ENCODE measurements at places on chromosomes 5 and 9.

DNA sequence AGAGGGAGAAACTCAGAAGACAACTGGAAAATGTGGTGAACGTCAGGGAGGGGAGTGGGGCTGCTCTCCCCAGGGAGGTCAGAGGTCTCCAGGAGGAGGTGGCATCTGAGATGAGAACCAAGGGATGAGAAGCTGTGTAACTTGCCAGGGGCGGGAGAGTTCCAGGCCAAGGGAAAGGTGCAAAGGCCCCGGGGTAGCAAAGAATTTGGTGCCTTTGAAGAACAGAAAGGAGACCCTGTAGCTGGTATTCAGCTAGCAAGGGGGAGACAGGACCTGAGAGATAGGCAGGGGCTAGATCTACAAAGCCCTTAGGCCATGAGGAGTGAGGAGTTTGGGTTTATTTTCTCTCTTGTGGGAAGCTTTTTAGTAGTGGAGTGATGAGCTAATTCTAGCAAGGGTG, 3.3 kb downstream of the DNM1 start:
- DNase-seq: no peak

- DNase-seq: no peak
These were observed 170.0 kb downstream of the NTRK2 start for GRCh38 chr9:84839541-84839940.

DNA sequence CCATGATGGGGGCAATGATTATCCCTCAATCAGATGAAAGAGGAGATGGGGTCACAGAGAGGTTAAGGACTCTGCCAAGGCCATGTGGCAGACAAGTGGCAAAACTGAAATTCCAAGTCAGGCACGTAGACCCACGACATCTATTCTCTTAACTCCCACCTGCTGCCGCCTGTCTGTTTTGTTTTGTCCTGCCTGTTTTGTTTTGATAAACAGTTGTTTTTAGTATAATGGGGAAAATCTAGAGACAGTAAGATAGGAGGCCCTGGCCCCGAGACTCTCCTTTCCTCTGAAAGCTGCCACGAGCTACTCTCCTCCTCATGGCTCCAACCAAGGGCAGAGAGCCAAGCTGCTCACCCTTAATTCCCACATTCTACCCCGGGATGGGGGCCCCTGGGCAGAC, 4.9 kb downstream of the FSTL4 start:
- no peak for DNase-seq

DNA sequence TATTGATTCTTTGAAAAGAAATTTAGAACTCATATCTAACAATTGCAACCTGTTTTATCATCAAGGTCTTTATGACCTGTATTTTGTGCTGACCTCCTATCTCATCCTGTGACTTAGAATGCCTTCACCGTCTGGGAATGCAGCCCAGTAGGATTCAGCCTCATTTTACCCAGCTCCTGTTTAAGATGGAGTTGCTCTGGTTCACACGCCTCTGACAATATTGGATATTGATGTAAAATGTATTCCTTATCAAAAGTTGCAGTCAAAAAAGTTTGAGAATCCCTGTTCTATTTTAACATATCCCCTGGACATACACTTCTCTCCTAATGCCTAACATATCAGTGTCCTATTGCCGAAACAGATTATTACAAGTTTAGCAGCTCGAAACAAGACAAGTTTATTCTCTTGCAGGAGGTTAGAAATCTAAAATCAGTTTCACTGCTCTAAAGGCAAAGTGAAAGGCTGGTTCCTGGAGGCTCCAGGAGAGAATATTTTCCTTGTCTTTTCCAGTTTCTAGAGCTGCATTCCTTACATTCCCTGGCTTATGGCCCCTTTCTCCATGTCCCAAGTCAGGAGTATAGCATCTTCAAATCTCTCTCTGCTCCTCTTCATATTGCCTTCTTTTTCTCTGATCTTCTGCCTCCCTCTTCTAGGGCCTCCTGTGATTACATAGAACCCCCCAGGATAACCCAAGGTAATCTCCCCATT, 31.5 kb upstream of the LVRN start:
- DNase-seq: no peak

DNA sequence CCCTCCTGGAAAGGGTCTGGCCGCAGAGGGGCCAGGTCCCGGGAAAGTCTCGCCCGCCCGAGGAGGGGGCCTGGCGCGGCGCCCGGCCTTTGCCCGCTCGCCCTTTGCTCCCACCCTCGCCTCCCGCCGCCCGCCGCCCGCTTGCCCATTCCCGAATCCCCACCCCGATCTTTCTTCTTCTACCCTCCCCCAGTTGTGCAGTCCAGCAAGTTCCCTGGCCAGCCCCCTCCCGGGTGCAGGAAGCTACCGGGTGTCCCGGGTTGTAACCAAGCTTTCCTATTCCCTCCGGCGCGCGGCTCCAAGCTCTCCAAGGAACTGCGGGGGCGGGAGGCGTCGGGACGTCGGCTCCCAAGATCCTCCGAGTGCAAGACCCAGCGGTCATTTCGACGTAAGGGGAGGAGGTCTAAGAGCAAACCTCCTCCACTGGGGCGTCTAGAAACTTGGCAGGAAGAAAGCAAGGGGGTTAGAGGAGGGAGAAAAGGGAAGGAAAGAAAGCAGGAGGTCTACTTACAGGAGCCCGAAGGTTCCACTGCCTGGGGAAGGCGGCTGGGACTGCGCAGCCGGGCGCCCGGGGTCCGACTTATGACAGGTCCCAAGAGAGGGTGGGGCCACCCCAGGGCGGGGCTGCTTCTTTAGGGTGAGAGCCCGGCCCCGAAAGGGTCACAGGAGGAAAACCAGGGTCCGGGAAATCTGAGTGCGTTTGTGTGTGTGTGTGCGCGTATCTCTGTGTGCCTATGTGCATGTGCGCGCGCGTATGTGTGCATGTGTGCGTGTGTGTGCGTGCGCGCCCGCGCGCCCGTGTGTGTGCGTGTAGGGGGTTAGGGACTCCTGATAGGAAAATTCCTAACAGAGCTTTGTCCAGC, at the start of gene PTGR1:
PTGR1 (minus strand) TSS at position 556 of the 863 bp plus-strand sequence. CDS start 2,225 bp downstream, outside the sequence.
- DNase-seq: no peak

- no peak for DNase-seq
These were observed 41.3 kb downstream of the PFDN1 start for GRCh38 chr5:140261403-140262171.

GRCh38 chr5:34728236-34728635, 72.1 kb downstream of the RAI14 start:
- no peak for DNase-seq

- DNase-seq: no peak
These were observed 20.4 kb downstream of the HAVCR2 start for GRCh38 chr5:157088342-157088990.

DNA sequence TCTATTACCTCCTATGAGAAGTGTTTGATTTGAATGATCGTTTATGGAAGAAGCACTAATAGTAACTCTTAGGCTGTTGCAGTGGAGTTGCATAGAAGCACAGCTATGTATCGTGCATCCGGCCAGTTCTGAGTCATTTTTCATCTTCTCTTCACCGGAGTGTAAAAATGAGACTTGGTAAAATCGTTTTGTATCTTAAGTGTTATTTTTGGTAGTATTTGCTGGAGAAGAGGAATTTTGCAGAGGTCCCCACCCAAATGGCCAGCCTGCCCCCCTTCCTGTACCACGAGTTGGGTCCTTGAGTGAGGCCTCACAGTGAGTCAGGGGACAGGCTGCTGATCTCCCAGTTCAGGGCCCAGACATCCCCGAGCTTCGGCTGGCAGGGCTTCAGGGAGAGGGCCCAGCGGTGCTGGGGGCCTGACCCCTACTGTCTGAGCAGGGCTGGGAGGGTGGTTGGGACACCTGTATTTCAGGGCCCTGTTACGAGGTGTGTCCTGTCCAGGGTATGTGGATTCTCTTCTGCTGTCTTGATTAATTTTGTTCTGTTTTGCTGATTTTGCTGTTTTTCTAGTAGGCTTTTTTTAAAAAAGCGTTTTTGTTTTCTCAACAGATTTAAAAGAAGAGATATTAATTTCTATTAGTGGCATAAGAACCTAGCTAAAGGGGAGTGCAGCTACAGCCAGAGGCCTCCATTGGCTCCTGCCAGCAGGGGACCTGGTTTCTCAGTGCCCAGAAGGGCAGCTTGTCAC, 210.8 kb downstream of the TRIO start:
- DNase-seq: no peak

DNA sequence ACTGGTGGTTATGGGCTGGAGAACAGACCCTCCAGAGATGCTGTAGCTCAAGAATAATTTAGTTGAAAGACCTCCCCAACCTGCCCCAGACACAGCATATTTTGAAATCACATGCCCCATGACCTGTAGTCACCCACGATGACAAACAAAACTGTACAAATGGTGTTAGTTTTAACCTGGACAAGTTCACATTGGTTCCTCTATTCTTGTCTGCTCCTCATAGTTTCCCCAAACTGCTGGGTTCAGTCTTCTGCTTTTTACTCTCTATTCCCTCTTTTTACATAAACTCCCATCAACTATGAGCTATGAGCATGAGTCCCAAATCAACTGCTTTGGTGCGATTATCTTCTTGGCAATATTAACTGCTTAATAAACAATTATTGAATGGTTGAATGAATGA, 365.3 kb upstream of the CLINT1 start:
- no peak for DNase-seq

GRCh38 chr9:84945878-84946538, 276.5 kb downstream of the NTRK2 start:
- DNase-seq: no peak

DNA sequence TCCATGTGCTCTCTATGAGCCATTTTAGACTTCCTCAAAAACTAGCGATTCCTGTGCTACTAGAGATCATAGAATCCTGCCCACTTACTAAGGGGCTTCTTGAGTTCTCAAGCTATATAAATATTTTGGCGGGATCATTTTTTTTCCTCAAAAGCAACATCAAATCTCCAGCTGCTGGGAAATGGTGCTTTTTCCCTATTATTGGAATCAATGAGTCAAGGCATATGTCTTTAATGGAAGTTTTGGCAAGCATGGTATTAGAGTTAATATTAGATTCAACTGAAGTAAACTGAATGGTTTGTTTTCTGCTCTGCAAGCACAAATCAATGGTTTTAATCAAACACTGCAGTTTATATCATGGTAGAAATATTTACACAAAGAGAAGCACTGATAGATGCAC, 369.9 kb upstream of the PTGER4 start:
- no peak for DNase-seq

GRCh38 chr5:90356622-90357021, 52.9 kb downstream of the CETN3 start:
- no peak for DNase-seq

DNA sequence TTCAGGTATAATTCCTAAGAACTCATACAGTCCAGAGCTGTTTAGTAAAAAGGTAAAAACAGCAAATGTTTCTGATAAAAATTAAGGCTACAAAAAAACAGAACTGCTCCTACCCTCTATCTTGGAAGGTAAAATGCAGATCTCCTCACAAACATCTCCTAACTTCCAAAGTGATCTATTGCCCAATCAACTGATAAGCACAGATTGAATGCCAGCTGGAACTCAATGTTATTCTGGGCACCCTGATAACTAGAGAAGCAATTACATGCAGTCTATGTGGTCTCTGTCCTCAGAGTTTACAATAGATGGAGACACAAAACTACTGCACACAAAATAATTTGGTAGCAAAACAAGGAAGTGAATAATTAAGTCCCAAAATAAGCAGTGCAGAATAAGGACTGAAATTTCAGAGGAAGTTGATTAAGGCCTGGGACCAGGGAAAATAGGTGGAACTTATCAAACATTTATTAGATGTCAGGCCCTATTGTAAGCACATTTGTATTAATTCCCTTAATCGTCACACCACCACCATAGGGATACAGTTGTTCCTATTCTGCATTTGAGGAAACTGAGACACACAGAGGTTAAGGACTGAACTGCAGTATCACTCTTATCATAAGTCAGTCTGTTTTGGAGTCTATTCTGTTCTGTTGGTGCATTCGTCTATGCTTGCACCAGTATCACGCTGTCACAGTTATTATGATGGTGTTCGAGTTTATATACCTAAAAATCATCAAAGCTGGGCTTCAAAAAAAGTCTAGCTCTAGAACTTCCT, 102.2 kb upstream of the TARS1 start:
- DNase-seq: no peak

DNA sequence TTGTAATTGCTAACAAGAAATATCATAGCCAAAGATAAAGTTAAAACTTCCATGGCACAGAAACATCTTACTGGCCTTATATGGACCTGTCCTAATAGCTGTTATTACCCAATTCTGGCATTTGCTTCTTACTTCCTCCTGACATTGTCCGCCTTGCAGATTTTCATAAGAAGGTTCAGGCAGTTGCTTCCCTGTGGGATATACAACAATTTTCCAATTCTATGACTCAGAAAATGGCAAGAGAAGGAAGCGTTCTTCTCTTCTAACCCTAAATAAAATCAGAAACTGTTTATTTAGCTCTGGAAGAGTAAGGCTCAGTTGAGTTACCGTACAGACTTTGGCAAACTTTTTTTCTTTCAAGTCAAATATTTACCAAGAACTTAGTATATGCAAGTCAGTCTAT, 1.7 kb downstream of the PRKAA1 start:
- no peak for DNase-seq

- no peak for DNase-seq
These were observed 35.0 kb upstream of the RIC1 start for GRCh38 chr9:5593904-5594303.

DNA sequence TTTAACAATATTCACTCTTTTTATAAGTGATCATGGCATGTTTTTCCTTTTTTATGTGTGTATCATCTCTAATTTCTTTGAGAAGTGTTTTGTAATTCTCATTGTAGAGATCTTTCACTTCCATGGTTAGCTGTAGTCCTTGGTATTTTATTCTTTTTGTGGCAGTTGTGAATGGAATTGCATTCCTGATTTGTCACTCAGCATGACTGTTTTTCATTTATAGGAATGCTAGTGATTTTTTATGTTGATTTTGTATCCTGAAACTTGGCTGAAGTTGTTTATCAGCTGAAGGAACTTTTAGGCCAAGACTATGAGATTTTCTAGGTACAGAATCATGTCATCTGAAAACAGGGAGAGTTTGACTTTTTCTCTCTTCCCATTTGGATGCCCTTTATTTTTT, 13.1 kb upstream of the SPINK13 start:
- no peak for DNase-seq

DNA sequence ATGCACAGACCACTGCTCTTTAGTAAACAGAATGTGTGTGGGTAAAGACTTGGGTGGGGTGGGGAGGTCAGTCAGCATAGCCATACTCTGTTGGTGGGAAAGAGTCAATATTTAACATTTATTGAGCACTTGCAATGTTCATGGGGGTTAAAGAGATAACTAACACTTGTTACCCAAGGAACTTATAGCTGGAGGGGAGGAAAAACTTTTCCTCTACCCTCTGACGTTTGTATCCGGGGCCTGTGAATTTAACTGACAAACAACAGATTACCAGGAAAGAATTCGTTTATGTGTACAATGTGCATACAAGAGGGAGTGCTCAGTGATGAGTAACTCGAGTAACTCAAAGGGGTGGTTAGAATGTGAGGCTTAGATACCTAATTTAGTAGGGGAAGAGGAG, 6.8 kb upstream of the CLINT1 start:
- no peak for DNase-seq

GRCh38 chr5:8685704-8686103, 816.8 kb downstream of the MTRR start:
- no peak for DNase-seq

DNA sequence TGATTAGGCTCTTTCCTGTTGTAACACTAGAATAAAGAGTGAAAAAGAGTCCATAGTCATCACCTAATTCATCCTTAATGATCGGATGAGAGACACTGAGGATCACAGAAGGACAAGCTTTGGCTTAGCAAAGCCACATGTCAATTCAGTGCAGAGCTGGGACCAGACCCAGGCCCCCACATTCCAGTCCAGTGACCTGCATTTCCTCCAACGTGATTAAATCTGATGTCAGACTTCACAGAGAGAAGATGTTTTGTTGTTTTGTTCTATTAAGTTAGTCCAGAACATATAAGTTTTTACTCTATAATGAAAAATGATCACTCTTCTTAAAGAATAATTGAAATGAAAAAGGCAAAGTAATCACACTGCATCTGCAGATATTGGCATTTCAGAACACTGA, 377.9 kb upstream of the PAPPA start:
- DNase-seq: no peak
